Activated CD4-positive, alpha-beta T cell treated with anti-CD3 and anti-CD28 coated beads, Interleukin-2, amount 50 U/mL, for 1 hour (primary cell): ENCODE measurements at places on chromosomes 7 and 10.

DNA sequence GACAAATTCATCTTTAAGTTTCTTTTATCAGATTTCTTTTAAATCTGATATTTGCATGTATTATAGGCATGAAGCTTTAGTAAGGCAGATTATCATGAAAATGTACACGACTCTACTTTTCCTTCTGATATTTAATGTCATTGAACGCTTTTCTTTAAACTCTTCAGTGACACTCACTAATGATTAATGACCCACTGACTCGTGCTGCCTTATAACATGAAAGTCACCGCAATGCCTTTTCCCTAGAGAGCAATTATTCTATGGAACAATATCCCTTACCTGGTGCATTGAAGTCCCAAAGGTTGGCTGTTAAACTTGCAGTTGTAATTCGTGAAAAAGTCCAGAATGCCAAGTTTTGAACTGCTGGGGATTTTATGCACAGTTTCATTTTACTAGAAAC, 33.4 kb upstream of the HGF start:
- no peak for DNase-seq

DNA sequence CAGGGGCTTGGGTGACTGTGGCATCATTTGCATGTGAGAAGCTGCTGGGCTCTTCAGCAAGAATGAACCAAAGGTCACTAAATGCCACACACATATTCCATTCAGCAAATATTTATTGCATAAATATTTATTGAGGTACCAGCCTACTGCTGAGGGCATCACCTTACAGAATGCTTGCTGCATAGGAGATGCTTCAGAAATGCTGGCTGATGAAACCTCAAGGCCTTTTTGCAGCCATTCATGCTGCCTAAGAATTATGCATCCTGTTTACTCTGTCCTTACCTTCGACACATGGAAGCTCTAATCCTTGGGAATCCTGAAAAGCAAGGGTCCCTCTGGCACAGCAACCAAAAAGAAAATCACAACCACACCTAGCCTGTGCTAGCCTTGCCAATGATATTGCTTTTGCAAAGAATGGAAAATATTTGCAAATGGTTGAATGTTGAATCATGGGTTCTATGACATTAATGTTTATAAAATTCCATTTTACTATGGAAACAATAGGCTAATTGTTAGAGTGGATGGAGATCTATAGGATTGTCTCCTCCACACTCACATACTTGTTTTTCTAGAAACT, 79.6 kb downstream of the PCGF5 start:
- DNase-seq, result no peak

DNA sequence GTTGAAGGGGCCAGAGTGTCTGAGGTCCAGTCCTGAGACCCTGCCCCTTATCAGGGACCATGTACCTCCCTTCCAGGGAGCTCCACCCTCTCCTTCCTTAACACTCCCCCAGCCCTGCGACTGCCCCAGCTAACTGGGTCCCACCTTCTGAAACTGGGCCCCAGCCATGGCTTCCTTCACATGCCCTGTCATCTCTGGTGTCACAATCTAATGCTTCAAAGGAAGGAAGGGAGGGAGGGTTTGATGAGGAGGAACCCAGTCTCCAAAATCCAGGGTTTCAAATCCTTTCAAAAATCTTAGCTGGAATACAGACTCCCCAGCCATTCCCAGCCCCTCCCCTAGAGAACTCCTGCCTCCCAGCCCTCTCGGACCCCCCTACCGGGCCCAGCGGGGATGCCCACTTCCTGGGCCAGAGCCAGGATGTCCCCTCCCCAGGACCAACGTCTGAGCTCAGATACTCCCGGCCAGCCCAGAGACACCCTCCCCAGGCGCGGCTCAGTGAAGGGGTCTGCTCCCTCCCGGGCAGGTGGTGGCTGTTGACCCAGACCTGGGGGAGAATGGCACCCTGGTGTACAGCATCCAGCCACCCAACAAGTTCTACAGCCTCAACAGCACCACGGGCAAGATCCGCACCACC, 18.0 kb downstream of the C10orf105 start:
- DNase-seq, result no peak

DNA sequence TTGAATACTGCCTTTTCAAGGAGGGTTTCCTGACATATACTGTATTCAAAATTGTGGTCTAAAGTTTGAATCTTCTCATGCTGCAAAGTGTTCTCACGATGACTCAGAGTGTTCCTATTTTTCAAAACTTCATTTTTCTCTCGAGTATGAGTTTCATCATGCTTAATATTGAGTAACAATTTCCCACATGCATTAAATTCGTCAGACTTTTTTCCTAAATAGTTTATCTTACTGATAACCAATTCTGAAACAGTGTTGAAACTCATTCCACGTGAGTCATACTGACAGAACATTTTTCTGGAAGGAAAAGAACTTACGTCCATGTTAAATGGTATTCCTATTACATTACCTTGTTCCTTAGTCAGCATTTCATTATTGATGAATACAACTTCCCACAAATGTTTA, 44.1 kb downstream of the ZNF33B start:
- no peak for DNase-seq

DNA sequence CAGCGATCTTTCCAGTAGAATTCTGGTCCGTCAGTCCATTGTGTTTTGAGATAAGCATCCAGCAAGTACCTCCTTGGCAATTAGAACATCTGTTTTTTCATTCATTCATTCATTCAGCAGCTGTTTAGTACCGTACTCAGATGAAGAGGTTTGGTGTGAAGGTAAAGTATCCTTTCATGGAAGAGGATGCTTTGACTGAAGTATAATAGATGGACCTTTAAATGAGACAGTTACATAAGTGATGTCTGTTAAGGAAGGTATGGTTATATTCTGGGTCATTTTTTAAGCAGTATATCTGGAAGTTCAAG, 1.2 kb downstream of the MAPK8 start:
- DNase-seq, result no peak

DNA sequence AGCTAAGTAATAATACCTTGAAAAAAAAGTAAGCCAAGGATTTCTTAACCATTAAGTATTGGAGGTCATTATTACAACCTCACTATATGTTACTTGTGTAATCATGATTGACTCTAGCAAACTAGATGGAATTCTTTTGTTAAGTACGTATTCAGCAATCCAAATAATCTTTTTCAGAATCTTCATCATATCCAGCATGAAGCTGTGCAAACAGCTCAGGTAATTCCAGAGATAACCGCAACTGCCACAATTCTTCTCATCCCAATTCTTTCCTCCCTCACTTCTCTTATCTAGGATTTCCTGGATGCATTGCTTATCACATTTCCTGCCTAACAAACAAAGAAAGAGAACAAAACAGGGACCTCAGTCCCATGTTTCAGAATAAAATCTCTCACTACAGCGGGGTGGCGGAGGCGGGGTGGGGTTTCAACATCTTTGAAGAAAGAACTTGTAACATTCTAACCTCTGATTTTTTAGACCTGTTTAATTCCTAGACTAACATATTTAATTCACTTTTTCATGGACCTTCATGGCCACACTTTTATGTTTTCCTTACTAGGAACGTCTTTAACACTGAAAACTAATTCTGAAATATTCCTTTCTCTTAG, 156.5 kb downstream of the POM121L12 start:
- DNase-seq, result no peak

DNA sequence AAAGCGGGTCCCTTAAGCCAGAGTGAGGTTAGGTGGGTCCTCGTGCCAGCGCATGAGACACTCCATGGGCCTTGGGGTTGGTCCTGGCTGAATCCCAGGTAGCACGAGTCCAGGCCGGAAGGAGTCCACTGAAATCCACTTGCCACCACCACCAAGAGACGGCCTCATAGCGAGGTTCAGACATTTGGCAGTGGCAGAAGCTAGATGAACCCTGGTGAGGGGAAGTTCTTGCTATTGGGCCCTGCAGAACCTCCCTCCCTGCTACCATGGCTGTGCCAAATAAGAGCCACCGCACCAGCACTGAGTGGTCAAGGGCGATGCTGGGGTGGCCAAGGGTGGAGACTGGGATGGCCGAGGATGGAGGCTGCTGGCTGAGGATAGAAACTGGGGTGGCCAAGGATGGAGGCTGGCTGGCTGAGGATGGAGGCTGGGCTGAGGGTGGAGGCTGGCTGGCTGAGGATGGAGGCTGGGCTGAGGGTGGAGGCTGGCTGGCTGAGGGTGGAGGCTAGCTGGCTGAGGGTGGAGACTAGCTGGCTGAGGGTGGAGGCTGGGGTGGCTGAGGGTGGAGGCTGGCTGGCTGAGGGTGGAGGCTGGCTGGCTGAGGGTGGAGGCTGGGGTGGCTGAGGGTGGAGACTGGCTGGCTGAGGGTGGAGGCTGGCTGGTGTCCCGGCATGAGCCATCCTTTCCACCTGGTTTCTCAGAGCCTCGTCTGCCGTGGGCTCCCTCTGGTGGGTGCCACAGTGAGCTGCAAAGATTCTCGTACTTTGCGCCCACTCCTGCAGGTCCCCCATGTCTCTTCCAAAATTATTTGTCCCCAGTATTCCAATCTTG, 88.2 kb downstream of the ELFN1 start:
- DNase-seq, result no peak

DNA sequence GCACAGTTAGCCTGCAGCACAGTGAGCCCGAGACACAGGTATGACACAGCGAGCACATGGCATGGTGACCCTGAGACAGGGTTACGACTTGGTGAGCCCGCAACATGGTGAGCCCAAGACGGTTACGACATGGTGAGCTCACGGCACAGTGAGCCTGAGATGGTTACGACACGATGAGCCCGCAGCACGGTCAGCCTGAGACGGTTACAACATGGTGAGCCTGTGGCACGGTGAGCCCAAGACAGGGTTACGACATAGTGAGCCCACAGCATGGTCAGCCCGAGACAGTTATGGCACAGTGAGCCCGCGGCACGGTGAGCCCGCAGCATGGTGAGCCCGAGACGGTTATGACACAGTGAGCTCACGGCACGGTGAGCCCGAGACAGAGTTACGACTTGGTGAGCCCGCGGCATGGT, 156.1 kb downstream of the MAD1L1 start:
- no peak for DNase-seq

DNA sequence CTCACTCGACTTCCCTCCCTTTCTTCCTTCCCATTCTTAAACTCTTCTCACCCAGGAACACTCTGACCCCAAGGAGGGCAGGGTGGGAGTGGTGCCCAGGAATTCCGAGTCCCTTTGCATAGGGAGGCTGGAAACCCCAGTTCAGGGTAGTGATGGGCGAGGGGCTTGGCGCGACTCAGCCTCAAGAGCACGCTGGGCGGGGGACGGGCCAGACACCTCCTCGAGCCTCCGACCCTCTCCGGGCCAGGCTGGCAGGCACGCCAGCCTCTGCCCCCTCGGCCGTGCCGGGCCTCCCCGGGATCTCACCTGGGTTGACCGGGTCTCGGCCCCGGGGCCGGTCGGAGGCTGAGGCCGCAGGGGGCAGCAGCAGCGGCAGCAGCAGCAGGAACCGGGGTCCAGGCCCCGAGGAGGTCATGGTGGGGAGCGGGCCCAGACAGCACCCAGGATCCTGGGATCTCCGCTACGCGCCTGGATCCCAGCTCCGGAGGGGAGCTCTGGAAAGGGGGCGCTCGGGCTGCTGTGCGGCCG, 457 bp downstream of the PLOD3 start:
- no peak for DNase-seq

DNA sequence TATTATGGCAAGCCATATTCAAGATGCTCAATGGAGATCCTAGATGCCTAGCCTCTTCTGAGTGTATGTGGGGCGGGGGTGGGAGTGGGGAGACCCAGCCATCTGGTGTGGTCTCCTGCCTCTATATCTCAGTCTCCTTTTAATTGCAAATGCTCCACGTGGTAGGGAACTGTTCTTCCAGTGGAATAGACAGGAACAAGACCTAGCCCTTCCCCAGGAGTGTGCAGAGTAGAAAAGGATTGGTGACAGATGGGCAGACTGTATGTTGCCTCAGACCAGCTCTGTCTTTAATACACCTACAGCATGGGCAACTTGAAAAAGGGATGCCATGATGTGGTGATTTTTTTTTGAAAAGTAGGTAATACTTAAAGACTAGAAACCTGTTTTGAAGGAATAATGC, 12.6 kb downstream of the CYP3A5 start:
- DNase-seq, result no peak
